ENCODE measurements at places on chromosomes 2 and 18.
A peak's percentile ranks its signal among the peaks of the same experiment; 100 is the strongest.

DNA sequence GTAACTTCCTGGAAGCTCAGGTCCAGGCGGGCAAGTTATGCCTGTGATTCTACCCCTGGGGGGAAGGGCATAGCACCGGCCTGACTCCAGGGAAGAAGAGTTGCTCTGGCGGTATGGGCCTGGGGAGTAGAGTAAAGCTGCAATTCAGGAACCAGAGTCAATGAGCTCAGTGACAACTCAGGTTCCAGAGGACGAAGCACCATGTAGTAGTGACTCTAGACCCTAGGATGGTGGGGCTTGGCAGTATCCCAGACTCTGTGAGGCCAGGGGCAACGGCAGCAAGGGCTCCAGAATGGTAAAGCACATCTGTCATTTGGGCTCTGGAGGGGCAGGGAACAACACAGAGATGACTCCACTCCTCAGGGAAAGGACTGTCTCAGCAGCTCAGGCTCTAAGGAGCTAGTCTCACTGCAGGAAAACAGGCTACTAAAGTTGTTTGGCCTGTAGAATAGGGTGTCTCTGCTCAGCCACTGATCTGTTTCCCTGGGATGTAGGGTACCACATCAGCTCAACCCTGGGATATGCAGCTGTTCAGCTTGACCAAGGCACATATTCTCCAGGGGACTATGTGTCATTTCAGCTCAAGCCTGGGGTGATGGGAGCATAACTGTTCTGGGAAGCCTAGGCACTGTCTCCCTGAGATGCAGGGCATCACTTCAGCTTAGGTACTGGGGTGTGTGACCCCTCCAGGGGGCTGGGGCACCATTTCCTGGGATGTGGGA is 36.2 kb upstream of the RHOB start:
- no peak for DNase-seq

GRCh38 chr2:201919308-201919634 is 112.9 kb downstream of the CDK15 start:
- no peak for DNase-seq

DNA sequence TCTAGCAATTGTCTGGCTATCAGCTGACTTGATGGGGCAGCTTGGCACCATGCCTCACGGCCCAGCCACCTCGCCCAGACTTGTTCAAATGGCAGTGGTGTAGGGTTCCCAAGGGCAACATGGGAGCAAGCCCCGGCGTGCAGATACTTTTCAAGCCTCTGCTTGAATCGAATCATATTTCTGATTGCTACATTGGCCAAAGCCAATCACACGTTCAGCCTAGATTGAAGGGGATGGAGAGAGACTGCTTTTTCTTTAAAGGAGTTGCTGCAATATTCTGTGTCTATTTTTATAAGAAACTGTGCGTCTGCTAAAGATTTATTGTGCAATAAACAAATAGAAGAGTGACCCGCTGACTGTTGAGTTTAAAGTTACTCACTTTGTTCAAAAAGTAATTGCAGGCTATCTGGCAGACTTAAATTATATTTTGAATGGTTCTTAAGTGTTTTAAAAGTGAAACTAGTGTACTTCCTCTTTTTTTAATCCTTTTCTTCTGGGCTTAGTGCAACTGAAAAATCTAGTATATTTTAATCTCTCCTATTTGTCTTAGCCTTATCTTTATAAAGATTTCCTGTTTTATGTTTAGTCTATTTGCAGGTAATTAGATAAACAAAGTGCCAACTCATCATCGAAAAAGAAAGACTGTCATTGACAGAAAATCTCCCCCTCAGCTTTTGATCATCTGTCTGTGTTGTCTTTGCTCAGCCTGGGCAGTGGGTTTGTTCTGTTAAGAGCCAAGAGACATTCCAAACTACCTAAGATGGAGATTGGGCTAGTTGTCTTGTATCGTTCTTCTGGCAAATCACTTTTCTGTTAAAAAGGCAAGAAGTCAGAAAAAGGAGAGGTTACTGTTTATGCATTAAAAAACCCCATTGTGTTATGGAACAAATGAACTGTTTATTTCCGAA is 156.1 kb downstream of the TPGS2 start:
- DNase-seq = no peak

DNA sequence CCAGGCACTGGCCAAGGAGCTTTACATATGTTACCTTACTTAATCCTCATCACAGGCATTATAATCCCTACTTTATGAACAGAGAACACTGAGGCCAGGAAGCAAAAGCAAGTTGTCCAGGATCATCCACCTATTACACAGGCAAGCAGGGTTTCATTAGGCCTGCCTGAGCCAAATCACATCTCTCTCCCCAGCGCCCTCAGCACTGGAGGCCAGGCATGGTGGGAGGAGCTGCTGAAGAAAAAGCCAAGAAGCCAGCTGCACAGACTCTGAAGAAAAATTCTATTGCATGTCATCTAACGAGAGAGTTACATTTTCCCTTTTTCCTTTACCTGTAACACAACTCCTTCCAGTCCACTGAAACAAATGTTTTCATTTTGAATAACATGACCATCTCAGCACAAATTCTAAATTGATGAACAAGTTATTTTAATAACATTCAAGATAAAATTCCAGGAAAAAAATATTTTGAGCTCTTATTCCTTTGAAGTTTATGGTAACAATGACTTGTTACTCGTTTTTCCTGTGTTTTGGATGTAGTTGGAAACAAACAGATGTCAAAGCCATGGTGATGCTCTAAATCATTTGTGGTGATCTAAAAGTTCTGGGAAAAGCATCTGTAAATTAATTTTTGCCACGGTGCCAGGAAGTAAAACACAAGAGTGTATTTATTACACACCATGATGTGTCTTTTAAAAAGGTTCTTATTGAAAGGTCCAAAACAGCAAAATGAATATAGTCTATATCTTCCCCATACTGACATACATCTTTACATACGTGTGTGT is 139.0 kb upstream of the ITGB6 start:
- no peak for DNase-seq

DNA sequence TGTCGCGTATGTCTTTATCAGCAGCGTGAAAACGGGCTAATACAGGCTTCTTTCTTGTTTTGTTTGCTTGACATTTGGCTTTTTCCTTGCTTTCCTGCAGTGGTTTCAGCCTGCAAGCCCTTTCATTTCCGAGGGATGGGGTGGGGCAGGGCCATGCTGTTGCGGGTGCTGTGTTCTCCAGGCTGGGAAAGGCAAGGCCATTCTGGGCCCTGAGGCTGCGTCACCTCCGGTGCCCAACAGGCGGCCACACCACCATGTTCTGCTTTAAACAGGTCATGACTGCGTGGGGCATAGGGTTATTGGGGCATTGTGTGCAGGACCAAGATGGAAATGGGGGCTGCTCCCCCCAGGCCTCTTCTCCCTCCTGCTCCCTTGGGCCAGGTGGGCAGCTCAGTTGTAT is 38.6 kb upstream of the PLB1 start:
- no peak for DNase-seq

DNA sequence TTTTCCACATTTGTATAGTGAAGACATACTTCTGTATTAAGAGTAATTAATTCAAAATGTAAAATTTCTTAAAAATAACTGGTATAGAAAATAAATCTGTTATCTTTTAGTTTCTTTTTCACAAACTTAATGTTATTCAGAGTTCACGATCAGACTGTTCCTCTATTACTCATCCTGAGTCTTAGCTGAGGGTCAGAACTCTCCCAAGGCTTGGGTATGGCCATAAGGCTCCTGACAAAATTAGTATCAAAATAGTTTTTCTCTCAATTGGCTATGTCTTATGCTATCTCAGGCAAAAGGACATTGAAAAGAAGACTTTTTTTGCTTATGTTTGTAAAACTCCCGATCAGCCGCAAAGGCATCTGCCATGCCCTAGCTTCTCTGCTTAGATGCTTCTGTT is 56.1 kb upstream of the NAB1 start:
- no peak for DNase-seq

DNA sequence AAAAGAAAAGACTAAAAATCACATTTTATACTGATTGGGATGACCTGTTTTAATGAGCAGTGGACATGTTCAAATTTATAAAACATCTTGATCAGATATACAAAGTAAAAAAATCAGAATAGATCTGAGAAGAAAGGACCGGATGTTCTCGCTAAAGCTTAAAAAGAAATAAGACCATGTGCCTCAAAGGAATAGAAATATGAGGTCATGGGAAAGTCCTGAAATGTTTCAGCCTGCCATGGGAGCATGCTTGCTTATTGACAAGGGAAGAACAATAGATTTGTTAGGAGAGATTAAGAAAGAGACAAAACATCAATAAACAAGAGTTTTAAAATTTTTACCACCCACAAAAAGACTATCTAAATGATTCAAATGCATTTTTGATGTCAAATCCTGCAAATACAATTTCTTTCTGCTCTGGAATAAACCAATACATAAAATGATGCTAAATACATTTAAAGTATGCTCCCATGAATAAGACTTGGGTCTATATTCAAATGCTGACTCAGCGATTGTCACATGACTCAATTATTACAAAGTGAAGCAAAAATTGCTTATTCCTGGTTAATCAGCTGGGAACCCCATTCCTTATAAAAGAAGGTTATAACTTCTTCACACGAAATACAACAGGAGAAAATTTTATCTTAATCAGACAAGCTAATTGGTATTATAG is 633.9 kb upstream of the PKDCC start:
- DNase-seq = no peak

GRCh38 chr2:165390875-165391274 is 78.6 kb upstream of the CSRNP3 start:
- DNase-seq = no peak

GRCh38 chr2:54503192-54503591 is 47.1 kb downstream of the SPTBN1 start:
- DNase-seq = peak; percentile 18

DNA sequence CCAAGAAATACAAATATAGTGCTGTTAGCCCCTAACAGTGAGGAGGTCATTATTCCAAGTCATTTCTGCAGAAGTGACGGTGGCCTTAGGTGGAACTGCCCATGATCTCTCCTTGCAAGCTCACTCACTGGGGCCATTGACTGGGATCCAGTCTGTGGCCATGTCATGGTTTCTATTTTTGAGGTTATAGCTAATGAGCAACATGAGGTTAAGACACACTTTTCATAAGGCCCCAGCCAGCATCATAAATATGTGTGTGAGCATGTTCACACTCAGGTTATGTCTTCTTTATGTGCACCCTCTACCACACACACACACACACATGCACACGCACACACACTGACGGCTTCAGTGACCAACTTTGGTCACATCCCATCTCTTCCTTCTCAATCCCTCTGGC is 484 bp downstream of the AFF3 start:
- no peak for DNase-seq

GRCh38 chr2:6887751-6888192 is 10.2 kb downstream of the RSAD2 start:
- no peak for DNase-seq

DNA sequence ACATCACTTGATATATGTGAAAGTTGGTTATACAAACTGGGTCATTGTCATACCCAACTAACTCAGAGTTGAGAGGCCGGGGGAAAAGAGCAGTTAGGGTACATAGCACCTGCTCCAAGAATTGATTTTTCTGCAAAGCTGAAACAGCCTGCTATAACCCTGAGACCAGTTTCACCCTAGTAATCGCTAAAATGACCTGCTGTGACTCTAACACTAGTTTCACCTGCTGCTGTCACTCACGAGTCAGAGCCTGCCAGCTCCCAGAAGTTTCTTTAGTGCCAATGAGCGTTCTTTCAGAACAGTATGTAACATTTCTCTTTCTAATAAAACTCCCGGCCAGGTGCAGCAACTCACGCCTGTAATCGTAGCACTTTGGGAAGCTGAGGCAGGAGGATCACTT is 28.0 kb downstream of the SRSF7 start:
- DNase-seq = no peak

DNA sequence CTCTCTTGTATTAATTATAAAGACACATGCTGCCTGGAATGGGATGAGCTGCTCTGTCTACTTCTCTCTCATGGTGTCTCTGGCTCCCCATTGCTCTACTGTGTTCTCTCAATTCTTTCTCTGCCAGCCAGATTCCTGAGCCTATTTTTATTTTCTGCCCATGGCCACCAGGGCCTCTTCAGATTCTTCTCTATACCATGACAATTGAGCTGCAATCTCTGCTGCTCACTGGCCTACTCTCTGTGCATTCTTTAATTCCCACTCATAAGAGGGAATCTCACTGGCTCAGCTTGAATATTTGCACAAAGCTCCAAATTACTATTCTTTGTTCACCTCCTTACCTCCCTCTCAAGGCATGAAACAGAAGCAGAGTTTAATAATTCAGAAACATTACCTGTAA is 161.4 kb upstream of the GULP1 start:
- no peak for DNase-seq

DNA sequence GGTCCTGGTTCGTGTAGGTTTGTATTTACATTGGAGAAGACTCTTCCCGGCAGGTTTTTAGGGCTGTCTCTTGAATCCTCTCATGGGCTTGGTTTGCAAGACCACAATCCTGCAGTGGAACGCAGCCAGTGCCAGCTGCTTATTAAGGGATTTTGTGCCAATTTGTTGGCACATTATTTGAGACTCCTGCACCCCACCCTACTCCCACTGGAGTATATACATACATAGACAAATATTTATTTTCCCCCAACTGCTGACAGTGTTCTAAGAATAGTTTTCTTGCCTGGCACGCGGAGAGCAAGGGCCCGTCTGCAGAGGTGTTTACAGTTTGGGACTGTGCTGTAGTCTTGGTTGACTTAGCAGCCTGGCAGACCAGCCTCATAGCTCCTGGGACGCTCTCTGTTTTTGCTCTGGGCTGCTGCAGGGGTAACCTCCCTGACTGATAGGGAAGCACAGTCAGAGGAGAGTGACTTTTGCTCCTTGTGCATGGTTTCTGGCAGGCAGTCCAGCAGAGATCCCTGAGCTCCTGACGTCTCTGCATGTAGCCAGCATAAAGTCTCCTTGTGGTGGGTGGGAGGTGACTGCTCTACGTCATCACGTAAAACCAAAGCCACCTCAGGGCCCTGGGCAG is 1.9 kb downstream of the LDLRAD4 start:
- no peak for DNase-seq

- peak; percentile 7 for DNase-seq
Measured at GRCh38 chr2:191811807-191812602, 34.9 kb downstream of the CAVIN2 start.

- DNase-seq = no peak
Measured at GRCh38 chr2:191173206-191173605, 22.4 kb upstream of the STAT4 start.

DNA sequence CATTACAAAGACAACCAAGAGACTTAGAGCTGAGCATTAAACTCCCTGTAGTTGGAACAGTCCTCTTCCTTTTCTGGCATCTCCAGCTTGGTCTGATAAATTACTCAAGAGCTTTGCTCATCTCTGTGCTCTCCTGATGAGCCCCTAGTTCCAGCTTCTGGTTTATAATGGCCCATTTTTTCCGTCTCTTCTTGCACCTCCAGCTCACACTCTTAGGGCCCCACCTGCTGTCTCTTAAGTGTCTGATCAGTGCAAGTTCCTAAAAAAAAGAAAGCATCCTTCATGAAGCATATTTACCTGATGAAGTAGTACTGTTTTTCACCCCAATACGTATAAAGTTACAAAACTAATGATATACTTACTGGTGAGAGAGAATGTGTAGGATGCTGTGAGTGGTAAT is 822.9 kb downstream of the RNF144A start:
- no peak for DNase-seq

GRCh38 chr2:72028996-72029395 is 118.7 kb downstream of the CYP26B1 start:
- no peak for DNase-seq
